ENCODE measurements at places on chromosomes 11 and 22.

GRCh38 chr22:37186228-37186996 is 1.6 kb downstream of the C1QTNF6 start:
- DNase-seq = no peak

GRCh38 chr11:9703280-9703679 is 39.4 kb downstream of the SWAP70 start:
- DNase-seq = no peak

DNA sequence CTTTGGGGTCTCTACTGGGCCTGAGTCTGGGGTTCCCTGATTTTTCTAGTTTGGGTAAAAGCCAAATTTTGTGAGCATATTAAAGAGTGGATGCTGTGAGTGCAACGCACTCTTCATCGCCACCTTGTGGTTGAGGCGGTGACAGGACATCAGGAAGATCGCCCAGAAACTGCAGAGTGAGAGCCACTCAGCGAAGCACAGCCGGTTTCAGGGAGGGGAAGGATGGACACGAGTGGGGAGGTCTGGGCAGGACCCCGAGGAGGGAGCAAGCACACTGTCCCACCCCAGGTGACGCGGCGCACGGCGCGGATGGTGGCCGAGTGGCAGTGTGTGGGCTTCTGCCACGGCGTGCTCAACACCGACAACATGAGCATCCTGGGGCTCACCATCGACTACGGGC is 9.1 kb downstream of the SELENOO start:
- DNase-seq = no peak

GRCh38 chr11:33700063-33700501 is 544 bp downstream of the C11orf91 start:
- no peak for DNase-seq

DNA sequence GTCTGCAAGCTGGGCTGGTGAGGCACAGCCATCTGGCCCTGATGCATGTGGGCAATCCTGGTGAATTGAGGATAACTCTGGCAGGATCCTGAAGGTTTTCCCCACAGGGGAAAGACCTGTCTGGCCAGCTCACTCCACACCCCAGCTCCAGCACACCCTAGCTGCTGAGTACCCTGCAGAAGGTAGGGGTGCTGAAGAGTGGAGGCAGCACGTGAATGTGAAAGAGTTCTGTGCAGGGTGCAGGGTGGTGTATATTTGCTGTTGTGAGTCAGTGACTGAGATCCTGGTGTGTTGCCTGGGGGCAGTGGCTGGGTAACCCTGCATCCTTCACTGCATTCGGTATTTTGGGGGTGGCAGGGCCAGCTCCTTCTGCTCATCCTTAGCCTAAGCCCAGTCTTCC is 22.4 kb downstream of the DGAT2 start:
- DNase-seq = no peak

GRCh38 chr22:22733881-22734373 is 89.5 kb downstream of the GGTLC2 start:
- no peak for DNase-seq

- no peak for DNase-seq
Observed at GRCh38 chr11:30206249-30206996, 24.4 kb upstream of the FSHB start.

DNA sequence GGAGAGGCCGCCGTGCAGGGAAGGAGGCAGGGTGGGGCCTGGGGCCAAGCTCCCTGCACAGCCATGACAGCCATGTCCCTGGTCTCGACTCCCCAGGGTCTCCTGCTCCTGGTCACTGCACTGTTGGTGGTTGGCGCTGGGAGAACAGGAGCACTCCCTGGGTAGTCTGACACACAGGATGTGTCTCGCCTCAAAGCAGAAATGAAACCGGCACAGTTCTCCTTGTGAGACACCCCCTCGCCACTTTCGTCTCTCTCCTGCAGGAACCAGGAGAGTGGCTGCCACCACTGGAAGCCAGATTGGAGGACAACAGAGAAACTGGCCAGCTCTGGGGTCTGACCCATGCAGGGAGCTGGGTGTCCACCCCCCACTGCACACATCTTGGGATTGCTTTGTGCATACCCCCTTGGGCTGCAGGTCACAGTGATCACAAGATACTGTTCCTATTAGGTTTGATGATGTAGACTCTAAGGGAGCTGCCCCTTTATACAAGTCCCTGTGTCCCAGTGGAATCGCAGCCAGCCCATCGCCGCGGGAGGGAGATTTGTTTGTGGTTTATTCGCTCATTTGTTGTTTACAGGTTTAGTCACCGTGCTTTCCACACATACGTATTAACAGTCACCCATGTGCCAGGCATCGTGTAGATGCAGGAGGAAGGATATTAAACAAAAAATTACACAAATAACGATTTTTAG is 27.0 kb upstream of the YWHAH start:
- no peak for DNase-seq

GRCh38 chr11:82796998-82797961 is 63.6 kb upstream of the FAM181B start:
- DNase-seq = no peak

GRCh38 chr22:37320726-37321677 is 38.7 kb downstream of the CYTH4 start:
- no peak for DNase-seq

GRCh38 chr22:25750569-25751173 is 8.7 kb downstream of the MYO18B start:
- DNase-seq = no peak

GRCh38 chr11:110433393-110434333 is 3.9 kb downstream of the FDX1 start:
- DNase-seq = no peak

GRCh38 chr11:108958368-108959104 is 293.7 kb downstream of the DDX10 start:
- no peak for DNase-seq

DNA sequence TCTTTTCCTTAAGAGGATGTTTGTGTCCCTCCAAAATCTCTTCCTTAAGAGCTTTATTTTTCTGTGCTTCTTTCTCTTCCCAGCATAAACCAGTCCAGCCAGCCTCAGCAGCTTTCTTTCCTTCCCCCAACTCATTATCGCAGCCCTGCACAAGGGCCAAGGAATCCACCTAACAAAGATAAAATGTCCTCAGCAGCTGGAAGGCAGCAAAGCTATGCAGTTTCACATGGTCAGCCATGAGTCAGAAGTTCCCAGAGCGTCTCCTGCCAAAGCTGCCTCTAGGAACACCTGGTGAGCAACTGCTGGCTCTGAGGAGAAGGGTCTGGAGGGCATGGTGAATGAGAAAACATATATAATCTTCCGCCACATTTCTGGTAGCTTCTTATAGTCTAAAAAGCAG is 45.3 kb upstream of the HMGXB4 start:
- no peak for DNase-seq

DNA sequence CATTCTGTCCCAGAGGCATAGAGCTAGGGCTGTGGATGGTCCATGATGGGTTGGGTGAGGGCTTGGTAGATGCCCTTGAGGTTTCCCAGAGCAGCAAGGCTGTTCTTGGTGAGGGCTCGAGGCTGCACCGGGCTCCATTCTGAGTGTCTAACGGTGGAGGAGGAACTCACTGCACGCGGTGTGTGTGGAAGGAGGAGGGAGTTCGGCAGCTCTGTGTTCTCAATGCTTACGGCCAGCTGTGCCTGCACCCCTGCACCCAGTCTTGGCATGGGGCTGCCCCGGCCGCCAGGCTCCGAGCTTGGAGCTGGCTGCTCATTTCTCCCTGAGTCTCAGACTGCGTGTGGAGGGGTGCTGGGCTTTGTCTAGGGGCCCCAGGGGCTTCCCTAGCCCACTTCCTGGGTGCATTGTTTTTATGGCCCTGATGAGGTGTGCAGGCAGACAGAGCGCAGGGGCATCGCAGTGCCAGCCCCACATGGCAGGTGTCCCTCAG is 1247.1 kb downstream of the BRD1 start:
- no peak for DNase-seq

- no peak for DNase-seq
Observed at GRCh38 chr11:65780770-65781151, at the start of gene AP5B1. Gene AP5B1, minus strand, starts transcription at chr11:65780976. Its CDS starts 385 bp downstream, at chr11:65780591.

- DNase-seq = no peak
Observed at GRCh38 chr11:101401245-101401644, 182.6 kb downstream of the TRPC6 start.

DNA sequence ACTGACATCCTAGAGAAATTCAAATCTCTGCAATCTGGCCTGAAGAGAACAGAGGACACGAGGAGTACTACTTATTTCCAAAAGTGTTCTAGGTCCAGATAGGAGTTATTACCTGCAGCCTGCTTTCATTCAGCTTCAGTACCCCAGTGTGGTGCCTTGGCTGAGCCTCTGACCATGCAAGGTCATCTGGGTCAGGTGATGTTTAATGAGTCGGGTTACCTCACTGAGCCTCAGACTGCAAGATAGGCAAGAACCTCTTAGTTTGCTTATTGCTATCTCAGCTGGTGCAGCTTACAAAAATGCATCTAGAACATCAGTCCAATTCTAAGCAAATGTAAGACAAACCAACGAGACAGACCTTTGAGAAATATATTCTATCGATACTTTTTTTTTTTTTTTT is 9.5 kb upstream of the NF2 start:
- no peak for DNase-seq

DNA sequence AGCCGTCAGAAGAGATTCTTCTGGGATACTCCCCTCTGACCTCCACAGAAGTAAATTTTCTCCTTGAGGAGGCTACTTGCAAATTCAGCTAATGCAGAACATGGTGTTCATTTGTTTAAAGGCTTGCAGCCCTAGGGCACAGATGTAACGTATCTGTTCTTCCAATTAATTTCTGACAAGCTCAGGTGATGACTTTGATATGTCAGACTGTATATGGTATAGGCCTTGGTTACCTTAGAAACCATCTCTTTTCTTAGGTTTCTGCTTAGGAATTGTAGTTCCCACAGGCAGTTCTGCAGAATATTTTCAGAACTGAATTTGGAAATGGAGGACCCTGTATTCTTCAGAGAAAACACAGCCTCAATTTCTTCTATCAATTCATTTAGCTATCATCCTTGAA is 117.1 kb downstream of the DDX10 start:
- DNase-seq = no peak

- no peak for DNase-seq
Observed at GRCh38 chr11:26348776-26349175, 16.8 kb downstream of the ANO3 start.

DNA sequence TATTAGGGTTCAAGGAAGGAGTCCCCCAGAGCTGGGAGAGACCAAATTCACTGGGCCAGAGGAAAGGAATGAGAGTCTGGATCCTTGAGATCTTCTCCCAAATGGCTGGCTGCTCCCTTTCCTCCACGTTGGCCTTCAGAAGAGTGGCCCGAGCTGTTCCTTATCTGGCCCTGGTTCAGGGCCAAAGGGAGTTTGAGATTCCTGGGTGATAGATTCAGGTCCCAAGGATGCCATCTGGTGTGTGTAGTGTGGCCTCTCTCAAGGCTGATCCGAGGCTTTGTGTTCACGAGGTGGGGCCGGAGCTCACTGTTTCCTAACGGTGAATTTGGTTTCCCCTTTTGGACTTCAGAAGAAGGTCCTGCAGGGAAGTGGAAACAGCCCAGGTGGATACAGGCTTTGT is 17.4 kb upstream of the ABCC8 start:
- no peak for DNase-seq

DNA sequence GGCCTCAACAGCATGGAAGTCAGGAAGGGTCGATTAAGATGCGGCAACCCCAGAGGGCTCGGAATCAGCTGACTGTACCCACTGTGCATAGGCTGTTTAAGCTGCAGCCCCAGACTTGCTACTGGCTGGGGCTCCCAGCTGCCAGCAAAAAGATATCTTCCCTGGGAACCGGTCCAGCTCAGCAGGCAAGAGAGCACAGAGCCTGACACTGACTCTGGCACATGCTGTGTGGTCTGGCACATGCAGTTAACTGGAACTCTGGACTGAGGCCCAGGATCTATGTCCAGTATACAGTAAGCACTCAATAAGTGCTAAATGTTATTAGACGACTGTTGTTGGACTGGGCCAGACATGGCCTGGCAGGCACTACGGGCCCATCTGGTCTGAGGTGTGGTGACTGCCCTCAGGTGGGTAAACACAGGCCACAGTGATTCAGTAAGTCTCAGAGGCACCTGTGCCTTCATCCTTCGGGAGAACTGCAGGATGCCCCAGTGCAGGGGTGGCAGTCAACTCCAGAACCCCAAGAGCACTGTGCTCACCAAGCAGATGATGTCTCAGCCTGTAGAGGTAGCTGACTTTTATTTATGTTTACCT is 87.6 kb downstream of the LARGE1 start:
- DNase-seq = no peak

DNA sequence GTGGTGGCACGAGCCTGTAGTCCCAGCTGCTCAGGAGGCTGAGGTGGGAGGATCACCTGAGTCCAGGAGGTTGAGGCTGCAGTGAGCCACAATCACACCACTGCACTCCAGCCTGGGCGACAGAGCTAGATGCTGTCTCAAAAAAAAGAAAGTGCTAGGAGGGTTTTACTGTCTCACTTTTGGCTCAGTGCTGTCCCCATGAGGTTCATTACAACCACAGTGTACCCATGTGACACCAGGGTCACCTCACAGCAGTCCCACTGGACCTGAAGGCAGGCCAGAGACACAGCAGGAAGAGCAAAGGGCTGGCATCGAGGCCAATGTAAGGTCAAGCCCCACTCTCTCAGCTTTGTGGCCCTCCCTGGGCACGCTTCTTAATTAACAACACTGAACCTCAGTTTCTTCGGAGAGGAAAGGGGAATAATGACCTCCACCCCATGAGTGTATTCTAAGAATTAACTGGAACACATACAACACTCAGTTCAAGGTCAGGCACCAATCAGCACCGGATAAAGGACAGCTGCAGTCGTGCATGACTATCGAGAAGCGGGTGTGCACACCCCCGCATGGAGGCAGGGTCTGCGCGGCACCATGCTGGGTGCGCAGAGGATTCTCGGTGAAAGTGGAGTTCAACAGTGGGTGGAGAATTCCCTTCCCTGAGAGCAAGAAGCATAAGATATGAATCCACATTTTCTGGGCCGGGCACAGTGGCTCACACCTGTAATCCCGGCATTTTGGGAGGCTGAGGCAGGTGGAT is 30.9 kb upstream of the BAIAP2L2 start:
- DNase-seq = no peak

DNA sequence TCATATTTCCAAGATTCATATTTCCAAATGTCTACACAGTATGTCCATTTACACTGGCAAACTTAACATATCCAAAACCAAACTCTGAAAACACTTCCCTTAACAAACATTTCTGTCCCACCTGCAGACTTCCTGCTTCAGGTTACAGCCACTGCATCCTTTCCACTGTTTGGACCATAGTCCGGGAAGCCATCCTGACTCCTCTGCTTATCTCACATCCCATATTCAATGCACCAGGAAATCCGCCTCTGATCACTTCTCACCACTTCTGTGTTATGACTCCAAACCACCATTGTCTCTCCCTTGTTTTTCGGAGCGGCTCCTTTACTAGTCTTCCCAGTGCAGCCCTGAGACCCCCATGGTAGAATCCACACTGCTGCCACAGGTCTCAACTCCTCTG is 30.1 kb downstream of the HIRA start:
- no peak for DNase-seq

Data from NCI-H2081 treated with DMSO at 0.1 percent for 48 hours (cell line).